ENCODE measurements at places on chromosomes 4 and X. TPM values are rescaled to one million over a fixed set of nuclear protein-coding genes. Genes with fewer than 3 reads are reported as not detected.

The TACR3 gene
- not detected for total RNA-seq

The PDK3 gene
- 21.0 TPM for total RNA-seq

The SPANXC gene
- not detected for total RNA-seq

The SPATA4 gene
- total RNA-seq, result not detected

The SPACA5 gene
- not detected for total RNA-seq

The CPZ gene
- not detected for total RNA-seq

The CTAG1B gene
- total RNA-seq, result not detected

The USP17L22 gene
- not detected for total RNA-seq

The TNIP3 gene
- 0.73 TPM for total RNA-seq

The MTNR1A gene
- not detected for total RNA-seq

The FRMD7 gene
- total RNA-seq, result 0.10 TPM

The USP46 gene
- 6.9 TPM for total RNA-seq

The FHDC1 gene
- total RNA-seq, result under 0.01 TPM

The NAP1L3 gene
- total RNA-seq, result 7.7 TPM

The MAP9 gene
- total RNA-seq, result 10.3 TPM

The MAGEE1 gene
- 6.4 TPM for total RNA-seq

The PDZD4 gene
- 15.6 TPM for total RNA-seq

The SPINK2 gene
- total RNA-seq, result 2.1 TPM

The ETDB gene
- total RNA-seq, result not detected

The LRAT gene
- not detected for total RNA-seq

The BTK gene
- 33.1 TPM for total RNA-seq

The ZMAT1 gene
- 10.2 TPM for total RNA-seq

The FGFR3 gene
- under 0.01 TPM for total RNA-seq

The HPSE gene
- total RNA-seq, result 9.4 TPM

The FAM13A gene
- total RNA-seq, result 7.9 TPM

The SMR3B gene
- not detected for total RNA-seq

The SPANXD gene
- total RNA-seq, result not detected

The XG gene
- total RNA-seq, result 0.10 TPM

The ADH4 gene
- total RNA-seq, result not detected

The TBC1D1 gene
- total RNA-seq, result 72.6 TPM

The AR gene
- total RNA-seq, result 0.10 TPM

The TCEAL8 gene
- 29.5 TPM for total RNA-seq

The GSPT2 gene
- total RNA-seq, result 5.2 TPM

The SETD7 gene
- 33.2 TPM for total RNA-seq

The ARMCX1 gene
- 1.9 TPM for total RNA-seq

The ZNF157 gene
- 0.63 TPM for total RNA-seq

The SPANXN3 gene
- not detected for total RNA-seq

The FGB gene
- not detected for total RNA-seq

The RPS6KA6 gene
- total RNA-seq, result 0.21 TPM

The UGT2B17 gene
- total RNA-seq, result 0.94 TPM

The BLOC1S4 gene
- 12.8 TPM for total RNA-seq

The PNMA6A gene
- total RNA-seq, result 0.10 TPM

The TEX13B gene
- total RNA-seq, result not detected

The PDGFC gene
- 6.9 TPM for total RNA-seq

The SLC10A4 gene
- total RNA-seq, result not detected

All from mononuclear cell (primary cell).